ENCODE measurements at places on chromosomes 13 and 19. TPM values are rescaled to one million over a fixed set of nuclear protein-coding genes. Genes with fewer than 3 reads are reported as not detected.

VSTM2B gene
- polyA plus RNA-seq, result not detected

GRCh38 chr19:48926909-48927308, 6.6 kb upstream of the DHDH start:
- DNase-seq, result no peak

- no peak for DNase-seq
These were observed 439.1 kb upstream of the ZNF507 start for GRCh38 chr19:31906111-31906871.

DNA sequence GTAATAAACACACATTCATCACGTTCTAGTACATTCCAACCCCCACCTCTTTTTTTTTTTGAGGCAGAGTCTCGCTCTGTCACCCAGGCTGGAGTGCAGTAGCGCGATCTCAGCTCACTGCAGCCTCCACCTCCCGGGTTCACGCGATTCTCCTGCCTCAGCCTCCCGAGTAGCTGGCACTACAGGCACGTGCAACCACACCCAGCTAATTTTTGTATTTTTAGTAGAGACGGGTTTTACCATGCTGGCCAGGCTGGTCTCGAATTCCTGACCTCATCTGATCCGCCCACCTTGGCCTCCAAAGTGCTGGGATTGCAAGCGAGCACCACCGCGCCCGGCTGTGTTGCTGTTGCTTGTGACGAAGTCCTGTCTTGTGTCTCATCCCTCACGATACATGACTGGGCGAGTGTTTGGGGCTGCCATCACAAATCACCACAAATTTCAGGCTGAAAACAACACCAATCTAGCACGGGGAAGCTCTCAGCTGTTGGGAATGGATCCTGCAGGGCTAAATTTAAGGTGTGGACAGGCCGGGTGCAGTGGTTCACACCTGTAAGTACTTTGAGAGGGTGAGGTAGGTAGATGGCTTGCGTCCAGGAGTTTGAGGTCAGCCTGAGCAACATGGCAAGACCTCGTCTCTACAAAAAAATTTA, 15.7 kb downstream of the MOB3A start:
- no peak for DNase-seq

DNA sequence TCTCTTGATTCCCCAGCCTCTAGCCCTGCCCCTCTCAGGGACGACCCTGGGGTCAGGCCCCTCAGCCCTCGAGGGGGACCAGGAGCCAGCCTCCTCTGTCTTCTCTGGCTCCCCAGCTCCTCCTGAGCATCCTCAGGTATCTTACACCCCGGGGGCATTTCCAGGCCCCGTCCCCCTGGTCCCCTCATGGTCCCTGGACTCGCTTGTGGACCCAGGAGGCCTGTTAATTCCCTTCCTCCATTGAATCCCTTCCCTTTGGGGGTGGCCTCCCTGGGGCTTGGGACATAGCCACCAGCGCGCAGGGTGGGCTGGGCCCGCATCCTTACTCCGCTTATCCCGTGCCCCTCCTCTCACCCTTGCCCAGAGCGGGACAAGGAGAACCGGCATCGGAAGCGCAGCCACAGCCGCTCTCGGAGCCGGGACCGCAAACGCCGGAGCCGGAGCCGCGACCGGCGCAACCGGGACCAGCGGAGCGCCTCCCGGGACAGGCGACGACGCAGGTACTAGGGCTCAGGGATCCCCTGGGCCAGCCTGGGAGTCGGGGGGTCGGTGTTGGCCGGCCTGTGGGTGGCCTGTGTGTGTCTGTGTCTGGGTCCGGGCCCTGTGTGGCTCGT, 4.1 kb downstream of the U2AF2 start:
- no peak for DNase-seq

DNA sequence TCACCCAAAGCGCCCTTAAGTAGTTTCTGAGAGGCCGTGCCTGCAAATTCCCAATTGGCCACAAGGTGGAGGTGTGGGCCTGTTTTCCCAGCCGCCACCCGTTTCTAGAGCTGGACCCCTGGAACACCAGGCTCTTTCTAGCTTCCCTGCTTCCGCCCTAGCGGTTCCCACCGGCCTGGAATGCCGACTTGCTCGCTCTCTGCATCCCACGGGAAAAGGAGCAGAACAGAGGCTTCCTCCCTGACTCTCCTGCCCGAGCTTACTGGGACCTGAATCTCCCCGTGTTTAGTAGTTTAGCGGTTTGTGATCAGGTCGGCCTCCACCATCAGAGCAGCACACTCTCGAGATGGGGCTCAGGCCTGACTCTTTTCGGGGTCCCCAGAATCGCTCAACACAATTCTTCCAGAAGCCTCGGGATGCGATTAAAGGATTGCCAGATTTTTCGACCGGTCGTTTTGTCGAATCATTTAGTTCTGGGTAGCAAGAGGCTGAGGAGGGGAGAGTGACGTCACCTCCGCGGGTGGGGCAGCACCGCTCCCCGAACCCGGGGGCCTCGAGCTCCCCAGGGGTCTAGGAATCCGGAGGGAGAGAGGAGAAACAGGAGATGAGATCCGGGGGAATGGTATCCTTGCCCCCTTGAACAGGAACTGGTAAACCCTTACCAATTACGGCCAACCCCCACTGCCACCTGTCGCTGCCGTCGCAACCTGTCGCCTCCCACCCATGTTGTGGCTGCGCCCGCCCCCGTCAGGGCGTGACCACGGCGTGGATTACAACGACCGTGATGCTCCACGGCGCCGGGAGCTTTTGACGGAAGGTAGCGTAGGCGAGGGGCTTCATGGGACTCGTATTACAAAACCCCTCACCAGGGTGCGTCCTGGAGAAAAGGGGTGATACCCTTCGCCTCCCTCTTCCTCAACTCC, 8.0 kb downstream of the NAPSA start:
- peak; percentile 66 for DNase-seq

- DNase-seq, result peak; percentile 55
These were observed 31.4 kb downstream of the DNAJC3 start for GRCh38 chr13:95708391-95708774.

ADGRE3 gene
- polyA plus RNA-seq, result 27.3 TPM

DNA sequence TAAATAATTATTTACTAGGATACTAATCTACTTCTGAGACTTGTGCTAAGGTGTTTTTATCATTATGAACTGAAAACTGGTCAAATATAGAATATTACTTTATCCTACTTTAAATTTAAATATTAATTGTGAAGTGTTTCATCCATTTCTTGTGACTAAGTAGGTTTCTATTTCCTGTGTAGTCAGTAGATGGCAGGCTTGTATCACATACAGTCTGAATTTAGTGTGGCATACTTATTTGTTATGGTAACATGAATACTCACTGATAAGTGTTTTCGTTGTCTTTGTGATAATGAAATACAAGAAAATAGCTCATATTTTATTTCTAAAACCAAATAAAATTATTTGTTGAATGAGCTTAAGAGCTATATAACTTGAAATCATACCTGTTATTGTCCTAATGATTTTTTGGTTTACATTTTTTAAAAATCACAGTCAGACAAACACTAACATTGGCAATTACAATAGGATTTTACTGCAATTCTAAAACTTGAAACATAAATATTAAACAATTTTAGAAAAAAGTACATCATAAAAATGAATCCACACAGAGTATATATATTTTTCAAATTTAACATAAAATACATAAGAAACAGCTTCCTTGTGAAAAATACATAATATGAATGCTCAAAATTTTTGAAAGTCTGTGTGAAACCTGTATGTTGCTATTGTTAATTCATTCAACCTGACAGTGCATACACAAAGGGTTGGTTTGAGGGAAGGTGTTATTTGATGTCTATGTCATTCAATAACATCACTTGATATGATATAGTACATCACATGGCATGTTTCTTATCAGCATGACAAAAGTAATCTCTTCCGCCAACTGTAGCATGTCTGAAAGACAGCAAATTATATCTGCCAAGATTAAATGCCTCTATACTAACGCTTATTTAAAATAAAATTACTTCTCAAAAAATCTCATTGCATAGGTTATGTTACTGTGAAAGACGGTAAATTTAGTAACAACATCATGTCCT, 904.8 kb upstream of the PCDH20 start:
- no peak for DNase-seq

- DNase-seq, result peak; percentile 75
These were observed 1.4 kb upstream of the SIX5 start for GRCh38 chr19:45770192-45771101.

DNA sequence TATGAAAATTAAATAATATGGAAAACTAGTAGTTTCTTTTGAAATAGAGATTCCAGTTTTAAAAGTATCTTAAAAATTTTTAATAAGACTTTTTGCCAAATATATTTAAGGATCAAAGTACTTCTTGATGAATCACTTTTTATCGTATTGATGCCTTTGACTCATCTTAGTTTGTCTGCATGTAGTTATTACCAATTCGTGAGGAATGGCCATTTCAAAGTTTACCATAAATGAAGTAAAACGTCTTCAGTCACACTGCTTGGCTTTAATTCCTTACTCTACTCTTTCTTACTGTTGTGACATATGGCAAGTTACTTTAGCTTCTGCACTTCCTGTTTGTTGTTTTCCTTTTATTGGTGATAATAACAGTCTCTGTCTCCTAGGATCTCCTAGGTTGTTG, 38.3 kb downstream of the NDFIP2 start:
- no peak for DNase-seq

DNA sequence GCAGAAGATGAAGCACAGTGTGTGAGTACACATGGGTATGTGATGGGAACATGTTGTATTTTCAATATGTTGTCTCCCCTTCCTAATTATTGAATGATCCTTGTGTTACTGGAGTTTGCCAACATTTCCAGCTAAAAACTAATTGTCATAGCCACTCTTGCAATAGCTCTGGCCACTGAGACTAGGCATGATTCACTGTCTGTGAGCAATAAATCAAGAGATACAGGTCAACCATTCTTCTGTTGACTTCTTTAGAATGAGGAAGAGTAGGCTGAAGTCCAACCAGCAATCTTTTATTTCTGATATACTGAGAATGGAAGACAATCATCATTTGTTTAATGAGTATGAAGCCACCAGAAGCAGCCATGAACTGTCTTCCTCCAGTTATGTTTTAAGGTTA, 413.9 kb downstream of the SLITRK5 start:
- no peak for DNase-seq

DNA sequence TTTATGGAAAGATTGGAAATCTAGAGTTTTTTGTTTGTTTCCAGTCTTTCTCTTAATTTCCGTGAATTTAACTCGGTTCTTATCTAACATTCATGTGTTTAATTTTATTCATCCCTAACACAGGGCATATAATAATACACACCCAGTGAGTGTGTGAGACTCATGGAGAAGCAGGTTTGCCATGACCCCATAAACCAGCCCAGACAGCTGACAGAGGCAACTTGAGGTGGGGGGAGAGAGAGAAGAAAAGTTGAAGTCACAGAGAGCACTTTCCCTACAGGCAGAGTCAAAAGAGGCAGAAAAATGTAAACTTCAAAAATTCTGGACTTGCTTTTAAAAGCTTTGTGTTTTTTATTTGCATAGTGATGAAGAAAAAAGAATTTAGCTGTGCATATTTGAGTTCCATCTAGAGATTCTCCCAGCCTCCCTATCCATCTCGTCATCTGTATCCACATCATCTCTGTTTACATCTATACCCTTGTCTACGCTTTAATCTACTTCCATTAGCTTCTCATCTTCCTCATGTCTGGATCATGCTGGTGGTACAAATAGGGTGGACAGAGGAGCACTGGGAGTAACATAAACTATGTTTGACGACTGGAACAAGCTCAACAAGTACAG, 60.2 kb downstream of the THSD1 start:
- DNase-seq, result no peak

GRCh38 chr13:45119991-45120864, at the start of gene GTF2F2:
GTF2F2 (plus strand) TSS chr13:45120510; CDS start chr13:45120656, 146 bp downstream.
- peak; percentile 95 for DNase-seq

DNA sequence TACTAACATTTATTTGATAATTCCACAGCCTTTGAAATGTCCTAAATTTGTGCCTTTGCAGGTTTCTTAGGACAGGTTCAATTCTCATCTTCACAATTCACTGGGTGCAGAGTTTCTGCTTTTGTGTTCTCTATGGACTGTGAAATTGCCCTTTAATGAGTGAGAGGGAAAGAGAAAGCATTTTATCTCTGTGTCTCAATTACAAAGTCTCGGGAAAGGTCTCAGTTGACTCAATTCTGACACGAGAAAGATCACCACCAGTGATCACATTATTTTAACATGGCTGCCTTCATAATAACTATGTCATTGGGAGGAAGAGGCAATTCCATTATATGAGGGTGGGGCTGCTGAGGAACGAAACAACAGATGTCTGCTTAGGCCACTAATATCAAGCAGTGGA, 26.2 kb upstream of the LRCH1 start:
- DNase-seq, result no peak

DNA sequence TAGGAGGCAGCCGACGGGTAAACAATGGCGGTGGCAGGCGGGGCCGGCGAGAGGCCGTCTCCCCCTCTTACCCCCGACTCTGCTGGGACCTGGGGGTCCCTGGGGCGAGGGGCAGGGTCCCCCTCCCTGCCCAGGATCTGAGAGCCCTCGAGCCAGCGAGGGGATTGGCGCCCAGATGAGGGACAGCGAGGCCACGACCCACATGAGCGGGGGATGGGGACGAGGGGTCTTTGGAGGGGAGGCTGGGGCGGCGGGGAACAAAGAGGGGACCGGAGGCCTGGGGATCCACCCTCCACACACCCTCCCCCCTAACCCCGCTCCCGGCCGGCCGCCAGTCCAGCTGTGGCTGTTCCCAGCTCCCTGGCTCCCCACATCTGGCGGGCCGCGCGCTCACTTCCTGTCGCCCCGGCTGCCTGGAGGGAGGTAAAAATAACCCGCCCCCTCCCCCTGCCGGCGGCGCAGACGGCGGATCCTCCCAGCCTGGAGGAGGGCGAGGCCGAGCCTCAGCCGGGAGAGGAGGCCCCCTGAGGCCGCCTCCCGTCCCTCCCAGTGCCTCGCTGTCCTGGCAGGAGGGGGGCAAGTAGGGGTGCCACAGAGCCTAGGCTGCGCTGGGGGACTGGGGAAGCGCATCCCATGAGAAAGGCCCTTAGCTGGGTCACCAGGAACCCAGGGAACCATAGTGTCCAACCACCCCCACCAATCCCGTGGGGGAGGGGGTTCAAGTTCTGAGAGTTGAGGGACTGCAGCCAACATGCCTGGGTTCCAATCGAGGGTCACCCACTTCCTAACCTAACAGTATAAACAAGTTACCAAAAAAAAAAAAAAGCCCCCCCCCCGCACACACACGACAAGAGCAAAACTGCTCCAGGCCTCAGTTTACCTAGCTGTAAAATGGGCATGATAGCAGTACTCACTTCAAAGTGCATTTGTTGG, 29.3 kb upstream of the NANOS3 start:
- DNase-seq, result peak; percentile 85

GRCh38 chr13:31053896-31054295, 107.8 kb downstream of the HSPH1 start:
- DNase-seq, result no peak

DNA sequence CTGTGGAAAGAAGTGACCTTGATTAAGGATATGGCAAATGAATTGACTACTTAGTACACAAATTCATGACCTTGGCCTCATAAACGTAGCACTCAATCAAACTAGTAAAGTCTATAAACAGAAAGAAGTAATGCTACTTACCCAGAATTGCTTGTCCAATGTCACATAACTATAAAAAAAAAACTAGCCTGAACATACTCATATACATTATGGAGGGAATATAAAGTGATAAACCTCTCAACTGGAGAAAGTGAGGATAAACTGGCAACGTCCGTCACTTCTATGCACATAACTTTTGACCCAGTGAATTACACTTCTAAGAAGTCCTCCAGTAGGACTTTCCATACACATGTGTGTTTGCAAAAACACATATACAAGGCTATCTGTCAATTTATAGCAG, 7.7 kb upstream of the SERP2 start:
- DNase-seq, result no peak
